ENCODE measurements at places on chromosomes 3 and 15.

GRCh38 chr15:66720206-66721010, 18.4 kb downstream of the SMAD6 start:
- no peak for DNase-seq

DNA sequence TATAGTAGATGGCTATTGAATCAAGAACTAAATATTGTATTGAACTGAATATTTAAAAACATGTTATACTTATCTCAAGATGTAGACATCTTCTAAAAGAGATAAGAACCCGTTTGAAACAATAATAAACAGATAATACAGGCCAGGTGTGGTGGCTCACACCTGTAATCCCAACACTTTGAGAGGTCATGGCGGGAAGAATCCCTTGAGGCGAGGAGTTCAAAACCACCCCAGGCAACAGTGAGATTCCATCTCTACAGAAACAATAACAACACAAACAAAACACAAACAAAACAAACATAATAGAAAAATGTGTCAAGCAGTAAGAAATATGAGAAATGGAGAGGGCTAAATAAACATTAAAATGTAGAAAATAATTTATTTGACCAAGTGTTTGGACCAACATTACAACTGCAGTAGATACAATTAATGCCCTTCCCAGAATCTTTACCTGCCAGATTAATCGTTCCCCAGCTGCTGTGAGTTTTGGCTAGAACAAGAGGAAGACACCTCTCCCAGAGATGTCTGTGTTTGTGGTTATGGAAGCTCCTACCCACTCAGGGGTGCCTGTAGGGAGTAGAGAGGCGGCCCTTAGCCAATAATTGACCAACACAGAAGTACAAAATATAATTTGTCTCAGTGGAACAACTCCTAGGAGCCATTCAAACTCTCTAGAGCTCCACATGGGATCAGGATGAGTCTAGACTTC, 111.9 kb upstream of the AGTR1 start:
- DNase-seq: no peak

- DNase-seq: no peak
Observed at GRCh38 chr3:119898478-119899191, 116.7 kb downstream of the NR1I2 start.

GRCh38 chr3:45884368-45885201, 1.8 kb upstream of the CCR9 start:
- DNase-seq: no peak

- DNase-seq: no peak
Observed at GRCh38 chr15:42038401-42038800, 17.6 kb upstream of the PLA2G4E start.

DNA sequence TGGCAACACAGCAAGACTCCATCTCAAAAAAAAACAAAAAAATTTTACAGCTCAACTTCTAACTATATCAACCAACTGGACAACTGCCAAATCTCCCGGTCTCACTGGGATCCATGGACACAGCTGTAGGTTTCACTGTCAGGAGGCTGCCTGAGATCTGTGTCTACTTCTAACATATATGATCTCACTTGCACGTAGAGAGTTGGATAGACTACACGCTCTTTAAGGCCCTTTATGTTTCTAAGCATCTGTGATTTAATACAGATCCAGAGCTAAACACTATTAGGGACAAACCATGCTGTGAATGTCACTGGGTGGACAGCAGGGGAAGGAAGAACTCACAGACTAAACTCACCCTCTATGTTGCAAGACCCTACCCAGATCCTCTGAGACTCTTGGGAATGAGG, 13.0 kb upstream of the APOD start:
- DNase-seq: no peak

DNA sequence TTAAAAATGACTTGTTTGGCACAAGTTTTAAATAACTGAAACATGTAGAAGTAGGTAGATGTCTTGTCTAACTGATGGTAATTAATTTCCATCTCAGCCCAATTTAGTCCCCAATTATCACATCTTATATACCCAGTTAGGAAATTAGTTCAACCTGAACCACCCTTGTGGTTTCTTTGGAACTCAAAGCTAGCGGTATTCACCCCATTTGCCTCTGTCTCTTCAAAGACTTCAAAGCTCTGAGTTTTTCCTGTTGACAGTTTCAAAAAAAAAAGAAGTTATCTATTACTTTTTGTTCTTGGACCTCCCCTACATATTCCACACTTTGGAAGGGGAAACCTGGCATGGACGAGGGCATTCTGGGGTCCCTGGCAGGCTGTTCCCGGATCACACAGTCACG, 236.5 kb downstream of the KCNMB2 start:
- DNase-seq: no peak

Measured in nephron progenitor cell (in vitro differentiated cells).